Memory B cell (primary cell): ENCODE measurements at places on chromosomes 7 and 10.
A peak's percentile ranks its signal among the peaks of the same experiment; 100 is the strongest.

DNA sequence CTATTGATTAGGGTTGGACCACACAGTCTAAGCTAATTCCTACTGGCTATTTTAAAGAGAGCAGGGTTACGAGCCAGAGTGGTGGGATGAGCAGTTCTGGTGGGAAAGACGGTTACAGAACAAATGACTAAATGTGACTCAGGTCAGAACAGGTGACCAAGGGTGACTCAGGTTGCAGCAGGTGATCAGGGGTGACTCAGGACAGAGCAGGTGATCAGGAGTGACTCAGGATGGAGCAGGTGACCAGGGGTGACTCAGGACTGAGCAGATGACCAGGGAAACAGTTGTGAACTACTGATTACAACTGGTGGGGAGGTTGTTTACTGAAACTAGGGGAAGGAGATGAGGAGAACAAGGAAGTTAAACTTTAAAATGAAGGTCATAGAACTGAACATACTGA, 366.3 kb downstream of the ABCA13 start:
- DNase-seq, result no peak

DNA sequence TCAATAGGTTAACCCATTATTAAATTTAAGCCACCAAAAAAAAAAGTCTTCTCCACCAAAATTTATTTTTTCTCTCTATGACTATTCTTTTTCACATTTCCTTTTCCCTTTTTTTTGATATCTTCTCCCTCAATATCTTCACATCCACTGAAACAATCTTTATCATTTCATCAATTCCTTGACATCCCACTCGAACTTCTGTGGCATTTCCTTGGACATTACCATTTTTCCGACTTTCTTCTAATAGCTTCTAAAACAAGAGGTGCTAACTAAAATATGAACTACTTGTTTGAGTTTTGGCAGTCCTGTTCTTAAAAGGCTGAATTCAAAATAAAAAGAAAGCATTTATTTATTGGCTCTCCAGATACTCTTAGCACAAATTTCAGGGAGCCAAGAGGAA, 684 bp upstream of the CTNNA3 start:
- DNase-seq, result no peak

DNA sequence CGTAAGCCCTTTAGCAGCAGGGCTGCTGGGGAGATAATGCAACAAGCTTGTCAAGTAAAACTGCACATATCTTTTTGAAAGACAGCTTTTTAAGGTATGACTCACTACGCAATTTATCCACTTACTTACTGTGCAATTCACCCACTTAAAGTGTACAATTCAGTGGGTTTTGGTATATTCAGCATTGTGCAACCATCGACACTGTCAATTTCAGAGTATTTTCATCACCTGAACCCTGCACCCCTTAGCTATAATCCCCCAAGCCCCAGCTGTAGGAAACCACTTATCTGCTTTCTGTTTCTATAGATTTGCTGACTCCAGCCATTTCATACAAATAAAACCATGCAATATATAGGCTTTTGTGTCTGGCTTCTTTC, 168.0 kb downstream of the PTPN20 start:
- no peak for DNase-seq

DNA sequence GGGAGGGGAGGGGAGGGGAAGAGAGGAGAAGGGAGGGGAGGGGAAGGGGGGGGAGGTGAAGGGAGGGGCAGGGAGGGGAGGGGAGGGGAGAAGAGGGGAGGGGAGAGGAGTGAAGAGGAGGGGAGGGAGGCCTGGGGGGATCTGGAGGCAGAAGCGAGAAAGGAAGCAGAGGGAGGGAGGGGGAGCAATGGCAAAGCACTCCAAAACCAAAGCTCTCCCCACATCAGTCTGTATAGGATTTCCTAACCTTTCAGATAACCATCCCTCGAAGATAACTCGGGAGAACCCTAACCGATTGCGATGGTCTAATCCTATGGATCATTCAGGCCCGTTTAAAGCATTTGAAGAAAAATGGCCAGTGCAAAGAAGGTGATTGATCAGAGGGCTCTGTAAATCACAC, 19.0 kb downstream of the EBF3 start:
- no peak for DNase-seq

DNA sequence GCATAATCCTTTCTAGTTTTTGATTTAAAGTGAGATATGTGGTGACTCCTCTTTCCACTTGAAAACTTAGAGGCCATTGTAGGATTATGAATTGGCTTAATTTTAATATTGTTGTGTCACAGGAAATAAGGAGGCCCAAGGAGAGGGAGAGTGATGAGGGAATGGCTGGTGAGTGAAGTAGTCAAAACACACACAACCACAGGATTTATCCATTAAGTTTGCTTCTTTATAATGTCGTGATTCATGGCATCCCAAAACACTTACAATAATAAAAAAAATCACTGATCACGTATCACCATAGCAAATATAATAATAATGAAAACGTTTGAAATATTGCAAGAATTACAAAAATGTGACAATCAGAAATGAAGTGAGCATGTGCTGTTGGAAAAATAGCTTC, 1215.5 kb upstream of the LRRTM3 start:
- no peak for DNase-seq

DNA sequence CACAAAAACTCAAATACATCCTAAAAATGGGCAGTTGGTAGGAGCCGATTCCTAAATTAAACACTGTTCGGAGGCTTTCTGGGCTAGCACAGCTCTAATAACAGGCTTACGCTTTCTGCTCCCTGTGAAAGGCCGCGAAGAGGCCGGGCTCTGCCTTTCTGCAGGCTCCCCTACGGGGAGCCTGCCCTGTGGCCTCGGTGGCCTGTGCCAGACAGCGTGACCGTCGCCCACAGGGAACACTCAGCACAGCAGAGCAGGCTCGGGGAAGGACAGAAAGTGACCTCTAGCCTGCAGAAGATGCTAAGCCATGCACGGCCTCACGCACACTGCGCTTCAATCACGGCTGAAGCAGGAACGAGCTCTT, 64.2 kb downstream of the DIP2C start:
- DNase-seq, result no peak

- no peak for DNase-seq
These were observed 76.6 kb downstream of the RBM33 start for GRCh38 chr7:155721056-155721455.

DNA sequence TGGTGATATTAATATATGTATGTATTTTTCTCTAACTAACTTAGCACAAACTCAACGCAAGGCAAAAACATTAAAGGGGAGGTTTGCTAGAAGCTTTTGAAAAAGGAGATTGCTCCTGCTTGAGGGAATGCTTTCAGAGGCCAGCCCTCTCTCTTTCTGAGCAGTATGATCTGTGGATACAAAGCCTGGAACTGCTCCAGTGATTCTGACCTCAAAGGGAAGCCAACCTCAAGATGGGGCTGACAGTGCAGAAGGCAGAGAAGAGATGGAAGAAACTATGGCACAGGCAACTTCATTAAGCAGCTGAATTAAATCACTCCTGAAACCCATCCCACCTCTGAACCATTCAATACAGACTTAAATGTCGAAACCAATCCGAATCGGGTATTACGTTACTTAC, 102.4 kb downstream of the USP6NL start:
- no peak for DNase-seq

- DNase-seq, result no peak
These were observed 14.4 kb downstream of the MPLKIP start for GRCh38 chr7:40120020-40120419.

DNA sequence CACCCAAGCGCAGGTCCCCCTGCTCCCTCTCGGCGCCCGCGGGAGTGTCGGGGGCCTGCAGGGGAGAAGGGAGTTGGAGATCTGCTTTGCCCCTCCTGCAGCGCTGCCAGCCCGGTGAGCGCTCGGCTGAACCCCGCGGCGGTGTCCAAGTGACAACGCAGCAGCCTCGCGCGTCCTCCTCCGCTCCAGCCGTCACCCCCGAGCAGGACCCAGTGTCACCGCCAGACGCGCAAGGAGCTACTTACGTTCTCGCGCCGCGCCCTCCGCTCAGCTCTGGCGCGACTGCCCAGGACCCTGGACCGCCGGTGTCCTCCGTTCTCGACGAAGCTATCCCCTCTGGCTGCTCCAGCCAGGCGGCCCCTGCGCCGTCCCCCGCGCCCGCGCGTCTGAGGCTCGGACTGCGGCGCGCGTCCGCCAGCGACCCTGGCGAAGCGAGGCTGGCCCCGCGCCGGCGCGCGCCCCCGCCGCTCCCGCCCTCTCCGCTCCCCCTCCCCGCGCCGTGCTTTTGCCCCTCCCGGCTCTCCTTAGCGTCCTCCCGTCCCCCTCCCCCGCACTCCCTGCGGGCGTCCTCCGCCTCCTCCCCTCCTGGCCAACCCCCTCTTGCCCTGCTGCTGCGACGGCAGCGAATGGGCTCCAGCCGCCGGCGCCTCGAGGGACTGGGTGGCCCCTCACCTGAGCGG, at the start of gene NRCAM:
TSS of gene NRCAM (minus strand) at position 439 of the 680 bp plus-strand sequence. CDS start 216,372 bp downstream, outside the sequence.
- DNase-seq, result peak; percentile 18

GRCh38 chr10:71436268-71437125, 39.8 kb downstream of the CDH23 start:
- no peak for DNase-seq

- DNase-seq, result no peak
These were observed 34.0 kb upstream of the CALN1 start for GRCh38 chr7:72446131-72446530.

GRCh38 chr7:34137176-34137575, 231.8 kb downstream of the BMPER start:
- no peak for DNase-seq

DNA sequence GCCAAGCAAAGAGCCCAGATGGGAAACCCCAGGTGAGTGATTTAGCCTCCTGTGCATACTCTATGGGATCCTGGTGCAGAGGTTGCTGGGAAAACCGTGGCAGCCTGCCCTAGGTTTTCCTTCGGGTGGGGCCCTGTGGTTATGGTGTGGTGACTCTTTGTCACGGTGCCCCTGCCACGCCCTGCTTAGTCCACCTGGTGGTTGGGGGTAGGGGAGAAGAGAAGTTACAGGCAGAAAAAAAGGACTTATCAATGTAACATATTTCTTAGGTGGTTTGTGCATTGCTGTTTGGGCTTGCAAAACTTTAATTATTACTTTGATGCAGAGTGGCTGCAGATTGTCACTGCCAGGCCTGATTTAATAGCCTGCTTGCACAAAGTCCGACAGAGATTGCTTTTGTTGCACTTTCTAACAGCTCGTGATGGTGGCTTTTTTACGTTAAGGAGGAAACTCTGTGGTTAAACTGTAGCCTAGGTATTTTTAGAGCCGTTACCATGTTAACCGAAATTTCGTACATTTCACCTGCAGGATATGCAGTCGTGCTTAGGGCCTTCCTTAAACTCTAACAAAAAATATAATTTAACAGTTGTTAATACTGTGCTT, 197.4 kb downstream of the RNLS start:
- DNase-seq, result peak; percentile 60

GRCh38 chr7:136869991-136870865, 1.8 kb downstream of the CHRM2 start:
- DNase-seq, result no peak

GRCh38 chr10:44929356-44930255, 18.5 kb downstream of the TMEM72 start:
- DNase-seq, result no peak

DNA sequence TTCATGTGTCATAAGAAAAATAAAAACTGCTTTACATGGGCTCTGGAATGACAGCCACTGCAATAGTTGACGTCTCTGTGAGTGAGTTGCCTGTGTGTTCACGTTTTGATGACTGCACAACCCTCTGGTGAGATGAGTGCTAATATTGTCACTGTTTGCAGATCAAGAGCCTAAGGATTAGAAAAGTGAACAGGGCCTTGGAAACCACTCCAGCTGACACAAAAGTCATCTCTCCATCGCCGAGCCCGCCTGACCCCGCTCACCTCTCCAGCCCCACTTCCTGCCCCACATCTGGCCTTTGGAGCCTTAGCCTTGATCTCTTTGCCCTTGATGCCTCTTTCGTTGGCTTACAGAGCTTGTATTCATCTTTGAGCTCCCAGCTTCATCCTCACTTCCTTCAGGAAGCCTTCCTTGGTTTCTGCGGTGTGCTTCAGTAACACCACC, 351.7 kb downstream of the TCERG1L start:
- DNase-seq, result no peak

- no peak for DNase-seq
These were observed 30.4 kb downstream of the RUNDC3B start for GRCh38 chr7:87658553-87658952.

DNA sequence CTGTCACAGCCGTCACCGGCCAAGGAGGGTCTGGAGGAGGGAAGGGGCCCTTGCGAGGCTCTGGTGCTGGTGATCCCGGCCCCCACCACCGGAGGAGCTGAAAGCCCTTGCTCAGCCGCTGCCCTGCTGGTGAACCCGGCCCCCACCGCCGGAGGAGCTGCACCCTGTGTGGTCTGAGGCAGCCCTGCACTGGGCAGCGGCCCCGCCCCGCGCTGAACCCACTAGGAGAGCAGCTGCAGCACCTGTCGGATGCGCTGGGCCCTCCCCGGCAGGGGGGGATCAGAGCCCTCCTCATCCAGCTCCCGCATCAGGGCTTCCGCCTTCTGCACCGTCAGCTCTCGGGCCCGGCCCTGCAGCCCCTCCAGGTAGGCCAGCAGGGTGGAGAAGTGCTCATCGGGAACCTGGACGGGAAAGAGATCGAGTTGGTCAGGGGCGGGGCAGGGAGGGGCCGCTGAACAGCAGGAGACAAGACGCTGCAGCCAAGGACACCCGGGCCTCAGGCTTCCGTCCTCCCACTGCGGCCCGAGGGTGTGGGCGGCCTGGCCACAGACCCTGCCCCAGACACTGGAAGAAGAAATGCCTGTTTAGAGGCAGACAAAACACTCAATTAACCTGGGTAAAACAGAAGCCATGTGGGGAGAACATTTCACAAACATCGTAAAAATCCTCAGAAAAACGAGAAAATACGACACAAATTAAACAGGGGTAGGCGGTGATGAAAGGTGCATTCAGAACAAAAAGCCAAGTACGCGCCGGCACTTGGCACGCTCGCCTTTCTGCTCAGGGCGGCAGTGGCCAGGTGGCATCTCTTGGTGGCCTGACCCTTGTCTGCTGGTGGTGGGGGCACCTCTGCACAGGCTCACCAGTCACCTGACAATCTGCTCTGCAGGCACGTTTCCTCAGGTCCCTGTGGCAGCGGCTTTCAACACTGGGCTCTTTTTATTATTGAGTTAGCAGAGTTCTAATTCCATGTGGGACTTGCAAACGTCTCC, 14.7 kb downstream of the CYP2W1 start:
- no peak for DNase-seq

GRCh38 chr7:115178835-115179234, 256.9 kb downstream of the MDFIC start:
- DNase-seq, result no peak

DNA sequence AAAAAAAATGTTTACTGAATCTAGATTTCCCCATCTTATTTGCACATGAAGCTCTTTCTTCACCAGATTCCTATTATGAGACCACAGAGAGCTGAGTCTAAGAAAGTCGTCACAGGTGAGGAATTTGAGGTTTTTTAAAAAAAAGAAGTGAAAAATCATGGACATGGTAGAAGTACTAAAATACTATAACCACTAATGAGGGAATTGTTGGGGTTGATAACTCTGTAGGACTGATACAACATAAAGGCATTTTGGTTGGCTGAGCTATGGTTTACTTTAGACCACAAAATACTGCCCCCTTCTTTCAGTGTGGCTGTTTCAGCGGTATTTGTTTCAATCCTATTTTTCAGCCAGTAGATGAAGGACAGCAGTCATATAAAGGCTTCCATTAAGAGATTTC, 1111.3 kb downstream of the TYW1 start:
- no peak for DNase-seq
